Endothelial cell of umbilical vein (primary cell): ENCODE measurements at places on chromosomes 3 and 15. TPM values are rescaled to one million over a fixed set of nuclear protein-coding genes. Genes with fewer than 3 reads are reported as not detected.

Gene DHFR2
- 2.1 and 2.2 TPM in 2 replicates for total RNA-seq

Gene PLA2G4F
- not detected in 2 replicates for total RNA-seq

Gene GAP43
- not detected in 2 replicates for total RNA-seq

Gene SLC12A1
- total RNA-seq = not detected in 2 replicates

Gene GRK7
- total RNA-seq = not detected in 2 replicates

Gene NEK11
- total RNA-seq = 3.1 and 4.3 TPM in 2 replicates

Gene CPNE4
- not detected in 2 replicates for total RNA-seq

DNA sequence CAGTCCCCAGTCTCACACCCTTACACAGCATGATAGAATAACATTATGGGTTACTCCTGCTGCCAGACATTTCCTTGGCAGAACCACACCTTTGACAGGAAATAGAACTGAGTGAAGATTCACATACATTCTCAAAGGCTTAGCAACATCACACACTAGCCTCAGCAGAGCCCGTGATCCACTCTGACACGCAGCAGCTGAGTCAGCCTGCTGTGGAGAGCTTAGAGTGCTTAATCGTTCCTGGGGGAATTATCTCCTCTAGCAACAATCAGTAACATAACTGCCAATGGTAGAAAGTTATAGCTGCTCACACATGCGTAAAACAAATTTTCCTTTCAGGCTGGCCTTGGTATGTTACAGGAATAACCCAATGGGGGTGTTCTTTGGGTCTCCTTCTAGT is 382.1 kb downstream of the GAP43 start:
- no peaks in the 10 kb centered on the region for H3K36me3 ChIP-seq
- DNase-seq = no peak
- no peaks in the 10 kb centered on the region for H3K4me1 ChIP-seq
- H3K27me3 ChIP-seq = no peaks in the 10 kb centered on the region

DNA sequence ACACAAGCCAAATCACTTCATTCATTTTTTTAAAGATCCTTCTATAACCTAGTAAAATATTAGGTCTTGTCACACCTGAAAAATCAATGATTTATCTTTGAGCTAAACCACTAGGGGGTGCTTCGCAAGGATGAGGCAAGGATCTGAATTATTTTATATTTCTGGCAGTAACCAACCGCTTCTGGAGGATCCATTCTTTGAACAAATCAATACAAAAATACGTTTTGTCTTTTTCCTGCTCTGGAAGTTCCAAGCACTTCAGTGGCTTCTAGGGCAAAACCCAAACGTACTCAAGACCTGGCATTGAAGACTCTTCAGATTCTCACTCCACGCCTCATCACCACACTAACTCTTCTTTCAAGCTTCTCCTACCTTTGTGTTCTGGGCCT is 486 bp downstream of the LSG1 start:
- peak overlapping the region; percentile 97 for H3K4me3 ChIP-seq
- H3K36me3 ChIP-seq = peaks cover 3% of the 10 kb centered on the region
- peaks cover 2% of the 10 kb centered on the region for H3K27me3 ChIP-seq

GRCh38 chr15:25497934-25498333 is 59.1 kb upstream of the UBE3A start:
- H3K36me3 ChIP-seq = no peaks in the 10 kb centered on the region
- DNase-seq = no peak
- no peak overlapping the region for H3K27ac ChIP-seq
- H3K27me3 ChIP-seq = no peaks in the 10 kb centered on the region
- H3K4me3 ChIP-seq = no peak overlapping the region
- no peaks in the 10 kb centered on the region for H3K4me1 ChIP-seq

- no peak overlapping the region for H3K27ac ChIP-seq
- H3K27me3 ChIP-seq = peaks cover 2% of the 10 kb centered on the region
- H3K4me3 ChIP-seq = no peak overlapping the region
- DNase-seq = no peak
These were observed 133.5 kb upstream of the SGO1 start for GRCh38 chr3:20319551-20319950.

GRCh38 chr3:184786280-184786941 is 25.6 kb upstream of the VPS8 start:
- no peak for DNase-seq
- peaks cover 12% of the 10 kb centered on the region for H3K27me3 ChIP-seq
- H3K4me1 ChIP-seq = no peaks in the 10 kb centered on the region
- no peak overlapping the region for H3K27ac ChIP-seq
- H3K4me3 ChIP-seq = no peak overlapping the region

- H3K36me3 ChIP-seq = no peaks in the 10 kb centered on the region
- H3K4me3 ChIP-seq = peak overlapping the region; percentile 1
- no peak overlapping the region for H3K27ac ChIP-seq
- H3K27me3 ChIP-seq = peaks cover 64% of the 10 kb centered on the region
These were observed 916 bp downstream of the IL17RD start for GRCh38 chr3:57164217-57164656.

GRCh38 chr3:16332904-16333426 is 68.0 kb downstream of the OXNAD1 start:
- H3K36me3 ChIP-seq = no peaks in the 10 kb centered on the region
- H3K27me3 ChIP-seq = no peaks in the 10 kb centered on the region
- DNase-seq = no peak
- H3K4me1 ChIP-seq = no peaks in the 10 kb centered on the region
- H3K27ac ChIP-seq = no peak overlapping the region

- no peaks in the 10 kb centered on the region for H3K27me3 ChIP-seq
- no peak overlapping the region for H3K4me3 ChIP-seq
- DNase-seq = peak; percentile 4
- H3K27ac ChIP-seq = no peak overlapping the region
- no peaks in the 10 kb centered on the region for H3K36me3 ChIP-seq
- H3K4me1 ChIP-seq = no peaks in the 10 kb centered on the region
These were observed 74.8 kb downstream of the SCN5A start for GRCh38 chr3:38574411-38575278.

DNA sequence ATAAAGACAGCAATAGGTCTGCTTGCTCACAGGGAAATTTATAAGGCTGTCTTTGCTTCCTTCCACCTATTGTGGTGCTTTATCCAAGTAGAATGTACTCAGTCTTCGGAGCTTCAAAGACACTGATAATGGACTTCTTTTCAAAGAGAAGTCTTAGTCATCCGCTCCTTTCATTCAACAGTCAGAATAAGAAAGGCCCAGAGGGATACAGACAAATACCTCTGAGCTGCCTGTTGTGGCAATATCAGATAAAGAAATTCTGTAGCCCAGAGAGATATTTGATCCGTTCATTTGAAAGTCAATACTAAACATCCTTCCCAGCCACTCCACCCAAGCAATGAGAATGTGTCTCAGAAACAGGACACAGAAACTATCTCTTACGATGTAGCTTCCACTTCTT is 110.0 kb downstream of the FHIT start:
- no peaks in the 10 kb centered on the region for H3K4me1 ChIP-seq
- DNase-seq = no peak
- no peaks in the 10 kb centered on the region for H3K27me3 ChIP-seq
- H3K4me3 ChIP-seq = no peak overlapping the region
- no peak overlapping the region for H3K27ac ChIP-seq

GRCh38 chr3:189298469-189299375 is 127.0 kb downstream of the TPRG1 start:
- no peaks in the 10 kb centered on the region for H3K4me1 ChIP-seq
- H3K4me3 ChIP-seq = no peak overlapping the region
- no peaks in the 10 kb centered on the region for H3K27me3 ChIP-seq
- no peaks in the 10 kb centered on the region for H3K36me3 ChIP-seq
- no peak overlapping the region for H3K27ac ChIP-seq
- DNase-seq = no peak

- H3K27me3 ChIP-seq = no peaks in the 10 kb centered on the region
- no peak overlapping the region for H3K4me3 ChIP-seq
- H3K36me3 ChIP-seq = peaks cover 16% of the 10 kb centered on the region
- DNase-seq = no peak
- H3K4me1 ChIP-seq = peaks cover 20% of the 10 kb centered on the region
These were observed 6.4 kb downstream of the RPLP1 start for GRCh38 chr15:69459066-69459465.

- no peaks in the 10 kb centered on the region for H3K27me3 ChIP-seq
- no peaks in the 10 kb centered on the region for H3K4me1 ChIP-seq
- no peak overlapping the region for H3K4me3 ChIP-seq
- DNase-seq = no peak
- H3K27ac ChIP-seq = no peak overlapping the region
These were observed 10.8 kb downstream of the AP3B2 start for GRCh38 chr15:82698711-82699345.

DNA sequence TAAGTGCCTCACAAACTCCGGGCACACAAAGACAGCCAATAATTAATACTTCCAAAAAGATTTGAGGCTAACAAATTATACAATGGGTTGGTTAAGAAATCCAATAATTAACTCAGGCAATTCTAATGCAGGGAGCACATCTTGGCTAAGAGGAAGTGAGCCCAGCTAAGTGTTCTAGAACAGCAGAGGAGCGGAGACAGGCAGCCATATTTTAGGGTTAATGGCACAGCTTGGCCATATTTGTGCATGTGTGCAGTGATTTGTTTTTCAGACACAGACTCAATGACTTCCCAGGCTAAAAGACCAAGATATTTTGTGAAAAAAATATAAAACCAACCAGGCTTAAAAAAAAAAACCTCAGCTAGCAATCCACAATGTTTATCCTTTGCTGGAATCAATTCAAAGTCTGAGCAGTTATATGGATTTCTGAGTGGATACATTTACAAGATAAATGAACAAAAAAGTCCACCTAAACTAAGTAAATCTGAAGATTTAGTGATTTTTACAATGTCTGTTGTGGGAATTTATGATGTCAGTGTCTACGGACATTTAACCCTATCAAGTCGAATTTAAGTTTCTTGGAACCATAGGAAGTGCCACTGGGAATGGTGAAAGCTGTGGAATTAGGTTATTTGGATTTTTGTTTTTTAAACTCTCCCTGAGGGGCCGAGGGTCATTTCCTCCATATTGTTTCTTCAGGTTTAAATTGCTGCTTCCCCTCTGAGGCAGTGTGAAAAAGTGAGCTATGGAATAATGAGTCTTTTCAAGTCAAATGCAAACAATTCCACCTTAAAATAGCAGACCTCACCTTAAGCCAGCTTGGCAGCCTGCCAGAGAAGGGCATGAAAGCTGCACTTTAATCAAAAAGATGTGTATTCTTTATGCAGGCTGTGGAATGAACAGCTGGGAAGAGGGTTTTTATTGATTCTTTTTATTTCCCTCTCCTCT is 413.7 kb upstream of the TBL1XR1 start:
- H3K36me3 ChIP-seq = no peaks in the 10 kb centered on the region
- H3K4me3 ChIP-seq = no peak overlapping the region
- peaks cover 9% of the 10 kb centered on the region for H3K4me1 ChIP-seq
- no peak overlapping the region for H3K27ac ChIP-seq
- no peaks in the 10 kb centered on the region for H3K27me3 ChIP-seq

GRCh38 chr15:55770261-55770660 is 27.3 kb upstream of the PRTG start:
- no peak overlapping the region for H3K27ac ChIP-seq
- no peaks in the 10 kb centered on the region for H3K4me1 ChIP-seq
- peaks cover 2% of the 10 kb centered on the region for H3K27me3 ChIP-seq
- no peak for DNase-seq

GRCh38 chr3:69090021-69090420 is 5.3 kb downstream of the ARL6IP5 start:
- no peaks in the 10 kb centered on the region for H3K27me3 ChIP-seq
- H3K4me1 ChIP-seq = peaks cover 76% of the 10 kb centered on the region
- peak; percentile 86 for DNase-seq
- no peak overlapping the region for H3K4me3 ChIP-seq
- no peaks in the 10 kb centered on the region for H3K36me3 ChIP-seq

DNA sequence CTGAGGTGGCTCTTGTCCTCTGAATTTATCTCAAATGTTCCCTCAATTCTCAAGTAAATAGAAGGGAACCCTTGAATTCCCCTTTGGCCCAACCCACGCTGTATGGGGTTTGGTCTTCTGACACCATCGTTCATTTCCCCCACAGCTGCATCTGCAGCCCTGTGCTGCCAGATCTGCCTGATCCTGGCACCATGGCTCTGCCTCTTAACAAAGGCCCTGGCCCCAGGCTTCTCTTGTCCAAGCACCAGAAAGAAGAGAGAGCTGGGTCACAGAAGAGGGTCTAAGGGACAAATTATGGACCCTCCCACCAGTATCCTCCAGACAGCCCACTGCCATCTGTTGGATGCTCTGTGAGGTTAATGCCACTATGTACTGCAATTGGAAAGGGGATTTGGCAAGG is 1.8 kb downstream of the MAP1A start:
- H3K4me1 ChIP-seq = peaks cover 10% of the 10 kb centered on the region
- H3K27me3 ChIP-seq = no peaks in the 10 kb centered on the region
- H3K36me3 ChIP-seq = no peaks in the 10 kb centered on the region
- no peak for DNase-seq
- no peak overlapping the region for H3K27ac ChIP-seq

DNA sequence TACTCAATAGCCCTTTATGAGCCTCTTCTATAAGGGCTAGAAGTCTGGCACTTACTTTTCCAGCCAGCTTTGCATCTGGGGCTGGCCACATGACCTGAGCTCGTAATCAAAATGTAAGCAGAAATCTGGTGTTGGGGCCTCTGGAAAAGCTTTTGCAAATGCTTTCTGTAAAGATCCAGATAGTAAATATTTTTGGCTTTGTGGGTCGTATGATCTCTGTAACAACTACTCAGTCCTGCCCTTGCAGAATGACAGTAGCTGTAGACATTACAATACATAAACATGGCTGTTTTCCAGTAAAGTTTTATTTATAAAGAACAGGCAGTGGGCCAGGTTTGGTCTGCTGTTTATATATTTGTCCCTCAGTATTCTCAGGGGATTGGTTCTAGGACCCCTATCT is 46.2 kb upstream of the THRB start:
- H3K4me3 ChIP-seq = no peak overlapping the region
- no peaks in the 10 kb centered on the region for H3K4me1 ChIP-seq
- no peak overlapping the region for H3K27ac ChIP-seq
- H3K27me3 ChIP-seq = no peaks in the 10 kb centered on the region

DNA sequence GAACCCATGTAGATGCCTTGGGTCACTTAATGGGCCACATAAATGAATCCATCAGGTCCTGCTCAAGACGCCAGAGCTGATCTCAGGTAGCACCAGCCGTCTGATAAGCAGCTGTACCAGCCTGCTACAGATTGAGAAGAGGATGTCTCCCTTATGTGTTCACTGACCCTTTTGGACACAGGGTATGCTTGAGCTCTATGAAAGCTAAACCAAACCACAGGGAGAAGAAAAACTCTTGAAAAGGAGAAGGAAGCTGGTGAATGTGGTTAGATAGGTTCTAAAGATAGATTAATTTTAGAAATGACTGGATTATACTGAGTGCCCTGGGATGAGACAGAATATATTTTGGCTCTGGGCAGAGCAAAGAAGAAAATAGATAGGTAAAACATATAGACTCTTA is 187.5 kb downstream of the SPATA16 start:
- DNase-seq = no peak
- no peaks in the 10 kb centered on the region for H3K27me3 ChIP-seq
- H3K27ac ChIP-seq = no peak overlapping the region
- no peaks in the 10 kb centered on the region for H3K4me1 ChIP-seq
- H3K36me3 ChIP-seq = no peaks in the 10 kb centered on the region

- H3K4me3 ChIP-seq = no peak overlapping the region
- DNase-seq = no peak
- no peak overlapping the region for H3K27ac ChIP-seq
- H3K27me3 ChIP-seq = no peaks in the 10 kb centered on the region
- no peaks in the 10 kb centered on the region for H3K4me1 ChIP-seq
- H3K36me3 ChIP-seq = no peaks in the 10 kb centered on the region
These were observed 15.6 kb downstream of the FAH start for GRCh38 chr15:80168421-80168820.
